ENCODE measurements at places on chromosomes 1 and 21. TPM values are rescaled to one million over a fixed set of nuclear protein-coding genes. Genes with fewer than 3 reads are reported as not detected.

DNA sequence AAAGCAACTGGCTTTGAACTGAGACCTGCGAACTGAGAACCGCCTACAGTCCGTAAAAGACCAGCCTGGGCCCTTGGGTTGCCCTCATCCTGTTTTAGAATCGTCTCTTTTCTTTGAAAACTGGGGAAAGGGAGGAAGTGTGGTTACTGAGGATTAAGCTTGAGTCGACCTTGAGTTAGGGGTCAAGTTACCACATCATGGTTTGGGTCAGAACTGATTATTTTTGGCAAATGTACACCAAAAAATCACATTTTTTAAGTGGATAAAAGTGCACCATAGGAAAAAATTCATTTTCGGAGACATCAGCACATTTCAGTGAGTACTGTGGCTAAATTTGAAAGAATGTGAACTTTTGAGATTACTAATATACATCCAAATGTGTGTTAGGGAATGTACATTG is 76.9 kb upstream of the KAZN start:
- H3K4me3 ChIP-seq = no peak overlapping the region
- DNase-seq = no peak
- H3K27ac ChIP-seq = peak overlapping the region; percentile 26

DNA sequence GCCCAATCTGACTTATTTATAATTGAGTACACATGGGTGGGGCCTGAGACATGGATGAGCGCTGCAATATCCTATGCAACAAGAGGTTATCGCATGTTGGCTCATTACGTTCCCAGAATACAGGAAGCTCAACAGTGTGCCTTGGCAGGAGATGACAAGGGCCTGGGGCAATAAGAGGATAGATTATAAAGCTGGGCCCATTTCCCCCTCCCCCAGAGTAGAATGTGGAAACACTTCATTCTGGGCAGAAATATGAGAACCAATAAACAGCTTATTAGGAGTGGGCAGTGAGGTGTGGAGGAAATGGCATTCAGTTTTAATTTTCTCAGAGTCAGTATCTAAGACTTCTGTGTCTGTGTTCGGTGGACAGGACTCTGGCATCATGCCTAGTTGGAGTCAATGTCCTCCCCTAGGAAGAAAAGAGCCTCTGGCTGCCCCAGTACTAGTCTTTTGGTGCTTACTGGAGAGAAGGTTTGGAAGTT is 92.8 kb downstream of the PIK3R3 start:
- H3K27me3 ChIP-seq = no peaks in the 10 kb centered on the region
- H3K4me1 ChIP-seq = peaks cover 72% of the 10 kb centered on the region
- H3K36me3 ChIP-seq = peaks cover 19% of the 10 kb centered on the region
- H3K4me3 ChIP-seq = no peak overlapping the region

DNA sequence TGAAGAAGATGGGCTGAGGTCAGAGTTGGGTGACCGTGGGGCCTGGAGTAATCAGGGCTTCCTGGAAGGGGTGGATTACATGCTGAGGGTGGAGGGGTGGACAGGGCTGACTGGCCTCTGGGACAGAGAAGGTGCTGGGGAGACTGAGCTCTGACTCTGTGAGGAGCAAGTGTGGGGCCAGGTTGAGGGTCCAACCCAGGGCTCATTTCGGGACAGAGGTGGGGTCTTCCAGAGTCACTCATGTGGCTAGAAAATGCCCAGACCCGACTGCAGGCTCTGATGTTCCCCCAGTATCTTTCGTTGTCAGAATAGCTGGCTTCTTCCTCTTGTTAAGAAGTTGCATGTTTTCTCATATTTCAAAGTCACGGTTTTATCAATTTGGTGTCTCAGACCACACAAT is 311.8 kb downstream of the PTPRU start:
- no peaks in the 10 kb centered on the region for H3K36me3 ChIP-seq
- DNase-seq = no peak
- H3K4me1 ChIP-seq = no peaks in the 10 kb centered on the region
- no peaks in the 10 kb centered on the region for H3K27me3 ChIP-seq
- H3K27ac ChIP-seq = no peak overlapping the region

The RAB42 gene
- total RNA-seq = 0.52 TPM

The PLD5 gene
- total RNA-seq = 0.31 TPM

The ESRRG gene
- 26.6 TPM for total RNA-seq

The FCRL1 gene
- 0.35 TPM for total RNA-seq

Measured in heart left ventricle (tissue), 16 donors.